Stimulated activated CD8-positive, alpha-beta memory T cell treated with anti-CD3 and anti-CD28 coated beads, Interleukin-2, amount 100 ng/mL, for 1 hour (primary cell): ENCODE measurements at places on chromosomes 7 and 10.

- no peak for DNase-seq
Observed at GRCh38 chr7:80833289-80834268, 85.3 kb downstream of the SEMA3C start.

DNA sequence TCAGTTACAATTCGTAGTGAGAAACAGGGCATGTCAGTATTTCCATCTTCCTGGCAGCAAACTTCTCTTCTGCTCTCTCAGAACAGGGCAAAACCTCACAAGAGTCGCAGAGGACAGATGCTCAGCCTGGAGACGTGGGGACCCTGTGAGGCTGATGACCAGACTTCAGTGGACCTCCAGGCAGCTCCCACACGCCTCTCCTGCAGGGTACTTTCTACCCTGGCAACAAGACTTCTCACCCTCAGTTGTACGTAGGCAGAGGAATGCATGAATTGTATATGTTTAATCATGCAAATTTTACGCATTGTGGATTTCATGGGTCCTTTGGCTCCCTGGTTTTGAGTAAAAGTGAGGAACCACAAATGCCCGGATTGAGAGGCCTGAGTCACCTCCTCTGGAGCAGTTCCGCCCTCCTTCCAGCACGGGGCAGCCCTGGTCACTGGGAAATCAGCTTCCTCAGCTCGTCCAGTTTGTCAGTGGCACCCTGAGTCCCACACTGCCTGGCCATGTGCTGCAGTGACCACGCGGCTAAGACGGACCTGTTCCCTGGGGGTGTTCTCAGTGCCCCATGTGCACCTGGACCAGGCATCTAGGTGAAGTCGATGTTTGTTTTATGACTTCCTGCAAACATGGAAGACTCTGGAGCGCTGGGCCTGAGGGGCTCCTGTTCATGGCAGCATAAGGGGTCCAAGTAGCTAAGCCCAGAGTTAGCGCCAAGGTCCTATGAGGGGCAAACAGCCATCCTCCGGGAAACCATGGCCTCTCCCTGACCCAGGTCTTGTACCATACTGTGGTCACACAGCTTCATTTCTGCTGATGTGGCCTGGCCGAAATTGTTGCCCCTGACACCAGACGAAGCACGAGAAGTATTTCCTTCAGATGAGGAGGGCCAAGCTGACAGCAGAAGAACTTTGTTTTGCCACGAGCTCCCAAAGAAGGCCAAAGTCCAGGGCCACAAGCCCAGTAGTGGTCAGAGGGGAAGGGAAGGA is 165.1 kb downstream of the TNS3 start:
- DNase-seq, result no peak

DNA sequence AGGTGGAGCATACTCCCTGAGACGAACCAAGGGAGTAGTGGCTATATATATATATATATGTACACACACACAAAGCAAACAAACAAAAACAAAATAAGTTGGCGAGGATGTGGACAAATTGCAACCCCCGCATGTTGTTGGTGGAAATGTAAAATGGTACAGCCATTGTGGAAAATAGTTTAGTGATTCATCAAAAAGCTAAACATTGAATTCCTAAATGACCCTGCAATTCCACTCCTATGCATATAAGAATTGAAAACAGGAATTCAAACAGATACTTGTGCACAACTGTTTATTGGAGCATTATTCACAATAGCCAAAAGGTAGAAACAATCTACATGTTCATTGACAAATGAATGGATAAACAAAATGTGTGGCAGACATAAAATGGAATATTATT is 407.9 kb downstream of the KCNMA1 start:
- DNase-seq, result no peak

- DNase-seq, result no peak
Observed at GRCh38 chr10:124392626-124393342, 25.9 kb downstream of the OAT start.

GRCh38 chr10:67621834-67622233 is 74.2 kb downstream of the CTNNA3 start:
- no peak for DNase-seq

- DNase-seq, result no peak
Observed at GRCh38 chr7:76149847-76150691, 51.6 kb upstream of the SRRM3 start.

DNA sequence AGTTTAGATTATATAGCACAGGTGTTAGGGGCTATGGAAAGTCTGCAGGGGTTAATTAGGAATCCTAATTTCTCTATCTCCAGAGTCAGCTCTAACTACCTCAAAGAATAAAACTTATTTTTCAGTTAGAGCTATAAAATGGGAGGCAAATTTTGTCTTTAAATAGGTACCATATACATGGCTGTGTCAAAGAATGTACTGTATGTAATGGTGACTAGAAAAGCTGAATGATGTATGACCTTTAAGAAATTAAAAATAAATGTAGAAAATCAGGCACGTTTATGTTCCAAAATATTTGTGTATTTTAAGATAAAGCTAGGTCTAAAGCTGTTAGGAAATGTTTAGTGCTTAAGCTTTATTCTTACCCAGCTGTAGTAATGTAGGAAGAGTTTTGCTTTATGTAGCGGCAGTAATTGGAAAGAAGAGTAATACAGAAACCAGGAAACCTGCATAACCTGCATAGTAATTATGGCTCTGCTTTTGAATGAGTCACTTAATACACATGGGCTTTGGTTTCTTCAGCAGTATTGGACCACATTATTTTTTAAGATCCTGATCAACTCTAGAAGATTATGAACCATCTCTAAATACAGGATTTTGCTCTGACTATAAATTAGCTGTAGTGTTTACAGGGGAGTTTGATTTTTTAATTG is 85.0 kb downstream of the KMT2E start:
- no peak for DNase-seq

DNA sequence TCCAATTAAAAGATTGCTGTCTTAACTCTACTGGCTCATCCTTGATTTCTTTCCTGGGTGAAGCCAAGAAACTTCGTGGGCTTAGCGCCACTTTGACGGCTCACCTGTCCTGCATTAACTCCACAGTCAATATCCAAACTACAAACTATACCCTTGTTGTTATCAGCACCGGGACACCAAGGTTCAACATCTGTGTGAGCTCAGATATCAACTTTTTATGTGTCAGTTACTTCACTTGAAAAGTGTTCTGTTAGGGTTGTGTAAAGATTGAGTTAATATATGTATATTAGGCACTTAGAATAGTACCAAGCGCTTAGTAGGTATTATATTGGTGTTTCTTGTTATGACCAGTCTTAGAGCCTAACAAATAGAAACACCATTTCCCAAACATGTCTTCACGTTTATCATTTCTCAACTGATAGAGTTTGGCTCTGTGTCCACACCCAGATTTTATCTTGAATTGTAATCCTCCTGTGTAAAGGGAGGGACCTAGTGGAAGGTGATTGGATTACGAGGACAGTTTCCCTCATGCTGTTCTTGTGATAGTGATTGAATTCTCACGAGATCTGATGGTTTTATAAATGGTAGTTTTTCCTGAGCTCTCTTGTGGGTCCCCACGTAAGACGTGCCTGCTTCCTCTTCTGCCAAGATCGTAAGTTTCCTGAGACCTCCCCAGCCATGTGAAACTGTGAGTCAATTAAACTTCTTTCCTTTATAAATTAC is 19.0 kb upstream of the ST8SIA6 start:
- DNase-seq, result no peak

DNA sequence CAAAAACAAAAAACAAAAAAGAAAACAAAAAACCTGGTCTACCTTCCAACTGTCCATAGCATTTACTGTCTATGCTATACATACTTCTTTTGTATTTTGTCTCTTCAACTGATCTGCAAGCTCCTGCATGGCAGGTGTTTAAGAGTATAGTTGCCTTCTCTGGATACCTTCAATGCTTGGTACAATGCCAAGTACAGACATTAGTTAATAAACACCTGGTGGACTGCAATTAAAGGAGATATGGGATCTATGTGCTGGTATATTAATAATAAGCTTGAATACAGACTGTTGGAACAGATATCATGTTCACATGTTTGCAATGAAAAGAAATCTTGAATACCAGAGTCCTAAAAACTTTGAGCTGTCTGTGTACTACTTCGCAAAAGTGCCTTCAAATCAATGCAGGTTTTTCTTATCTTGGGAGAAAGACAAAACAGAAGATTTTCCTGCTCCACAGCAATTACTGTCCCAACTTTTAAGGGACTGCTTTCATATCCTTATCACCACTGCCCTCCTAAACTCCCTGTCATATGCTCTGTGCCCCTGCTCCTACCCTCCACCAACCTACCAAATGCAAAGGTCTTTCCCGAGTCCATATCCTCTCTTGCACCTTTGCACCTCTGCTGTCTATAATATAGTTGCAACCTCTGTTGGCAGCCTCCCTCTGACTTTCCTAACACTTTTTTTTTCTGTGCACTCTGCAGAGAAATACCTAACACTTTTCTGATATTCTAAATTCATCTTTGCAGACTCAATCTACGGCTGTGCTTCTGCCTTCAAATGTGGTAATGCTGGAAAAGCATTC is 85.1 kb downstream of the DNMBP start:
- DNase-seq, result no peak

GRCh38 chr10:8539056-8539455 is 484.6 kb downstream of the GATA3 start:
- no peak for DNase-seq

DNA sequence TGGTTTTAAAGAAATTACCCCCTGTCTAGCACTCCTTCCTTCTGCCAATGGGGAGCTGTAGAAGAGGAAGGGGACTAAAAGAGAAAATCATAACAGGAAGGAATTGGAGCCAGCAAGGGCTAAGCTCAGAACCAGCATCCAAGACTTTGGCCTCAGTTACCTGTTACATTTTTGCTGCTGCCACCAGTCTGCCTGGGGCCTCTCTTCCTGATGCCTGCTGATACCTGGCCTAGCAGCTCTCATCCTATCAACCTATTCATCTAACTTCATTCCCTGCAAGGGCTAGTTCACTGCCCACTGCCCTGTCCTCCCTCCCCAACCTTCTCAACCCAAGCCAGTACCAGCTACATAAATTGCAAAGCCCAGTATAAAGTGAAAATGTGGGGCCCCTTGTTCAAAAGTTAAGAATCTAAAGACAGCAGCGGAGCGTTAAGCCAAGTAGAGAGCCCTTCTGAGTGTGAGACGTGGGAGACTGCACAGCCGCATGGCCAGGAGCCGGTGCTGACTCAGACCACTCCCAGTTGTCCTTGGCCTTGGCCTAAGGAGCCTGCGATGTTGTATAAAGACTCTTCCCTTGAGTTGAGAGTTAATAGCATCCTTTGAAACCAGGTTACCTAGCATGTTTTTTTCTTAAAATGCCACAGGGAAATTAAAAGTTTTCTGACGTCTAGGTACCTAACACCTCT is 13.2 kb upstream of the AOC1 start:
- DNase-seq, result no peak

DNA sequence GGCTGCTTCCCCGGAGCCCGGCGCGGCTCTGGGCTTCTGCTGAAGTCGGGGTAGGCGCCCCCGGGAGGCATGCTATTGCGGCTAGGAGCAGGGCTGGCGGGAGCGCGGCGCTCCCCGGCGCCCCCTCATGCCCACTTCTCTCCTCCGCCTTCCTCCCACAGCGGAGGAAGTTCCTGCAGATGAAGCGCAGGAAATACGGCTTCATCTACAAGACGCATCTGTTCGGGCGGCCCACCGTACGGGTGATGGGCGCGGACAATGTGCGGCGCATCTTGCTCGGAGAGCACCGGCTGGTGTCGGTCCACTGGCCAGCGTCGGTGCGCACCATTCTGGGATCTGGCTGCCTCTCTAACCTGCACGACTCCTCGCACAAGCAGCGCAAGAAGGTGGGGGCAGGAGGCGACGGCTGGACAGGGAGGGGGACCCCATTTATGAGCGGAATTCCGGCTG is 479 bp downstream of the CYP26A1 start:
- DNase-seq, result no peak

GRCh38 chr10:15489431-15489830 is 118.3 kb upstream of the FAM171A1 start:
- DNase-seq, result no peak

- peak; percentile 45 for DNase-seq
Observed at GRCh38 chr10:132961787-132962622, 19.6 kb upstream of the CFAP46 start.

GRCh38 chr10:59622320-59623132 is 87.1 kb downstream of the SLC16A9 start:
- DNase-seq, result no peak

GRCh38 chr10:119657725-119658124 is 6.5 kb downstream of the BAG3 start:
- DNase-seq, result no peak

GRCh38 chr7:44145969-44146911 is 5.1 kb upstream of the MYL7 start:
- DNase-seq, result peak; percentile 17

DNA sequence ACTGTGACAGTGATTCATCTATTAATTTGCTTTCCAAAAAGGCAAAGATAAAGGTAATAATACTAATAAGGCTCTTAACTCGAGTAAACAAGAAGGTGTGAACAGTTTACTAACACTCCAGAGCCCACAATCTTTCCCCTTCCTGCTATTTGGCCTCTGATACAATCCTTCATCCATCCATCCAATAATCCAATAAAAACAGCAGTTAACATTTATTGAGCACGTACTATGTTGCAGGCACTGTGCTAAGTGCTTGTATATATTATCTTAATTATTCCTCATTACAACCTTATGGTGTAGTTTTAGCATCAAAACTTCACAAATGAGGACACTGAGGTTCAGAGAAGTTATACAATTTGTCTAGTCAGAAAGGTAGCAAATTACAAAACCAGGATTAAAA is 49.5 kb downstream of the EZH2 start:
- no peak for DNase-seq

DNA sequence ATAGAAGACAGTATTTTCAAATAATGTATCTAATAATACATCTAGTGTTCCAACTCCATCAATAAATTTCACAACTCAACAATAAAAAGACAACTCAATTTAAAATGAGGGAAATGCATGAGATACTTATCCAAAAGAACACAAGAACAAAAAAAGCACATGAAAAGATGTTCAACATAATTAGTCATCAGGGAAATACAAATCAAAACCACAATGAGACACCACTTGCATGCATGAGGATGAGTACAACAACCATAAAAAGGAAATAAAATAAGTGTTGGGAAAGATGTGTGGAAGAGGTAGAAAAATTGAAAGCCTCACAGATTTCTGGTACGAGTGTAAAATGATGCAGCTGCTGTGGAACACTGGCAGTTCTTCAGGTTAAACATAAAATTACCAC is 111.6 kb upstream of the PTPRZ1 start:
- no peak for DNase-seq

DNA sequence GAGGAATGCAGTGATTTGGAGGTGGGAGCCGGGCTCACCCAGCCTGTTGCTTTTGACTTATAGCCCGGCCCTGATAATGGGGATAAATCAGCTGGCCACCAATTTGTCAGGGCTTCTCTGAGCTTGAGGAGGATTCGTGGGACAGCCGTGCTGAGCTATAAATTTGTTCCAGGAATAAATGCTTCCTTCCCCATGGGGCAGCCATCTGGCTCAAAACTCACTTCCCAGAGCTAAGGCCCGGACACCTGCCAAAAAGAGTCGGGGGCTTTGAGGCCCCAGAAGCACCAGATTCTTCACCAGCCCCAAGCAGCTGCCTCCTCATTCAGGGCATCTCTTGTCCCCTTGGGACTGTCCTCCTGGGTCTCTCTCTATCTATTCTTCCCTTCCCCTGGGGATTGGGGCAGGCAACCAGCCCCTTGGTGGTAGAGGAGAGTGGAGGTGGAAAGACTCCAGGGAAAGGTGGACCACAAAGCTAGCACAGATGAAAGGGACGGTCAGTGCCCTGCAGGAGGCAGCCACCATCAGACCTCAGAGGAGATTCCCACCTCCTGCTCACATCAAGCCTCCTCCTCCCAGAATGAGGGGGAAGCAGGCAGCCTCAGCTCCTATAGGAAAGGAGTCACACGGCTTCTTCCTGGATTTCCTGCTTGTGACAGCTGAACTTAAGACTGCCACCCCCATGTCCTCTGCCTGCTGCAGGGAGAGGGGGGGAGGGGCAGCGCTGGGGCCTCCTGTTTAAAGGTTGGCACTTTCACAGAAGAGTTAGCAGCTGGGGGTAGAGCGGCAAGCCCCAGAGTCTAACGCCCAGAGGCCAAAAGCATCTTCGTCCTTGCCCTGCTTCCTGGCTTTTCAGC is 44.2 kb upstream of the LRRC4 start:
- DNase-seq, result no peak
